ENCODE measurements at places on chromosomes 7 and 10.

DNA sequence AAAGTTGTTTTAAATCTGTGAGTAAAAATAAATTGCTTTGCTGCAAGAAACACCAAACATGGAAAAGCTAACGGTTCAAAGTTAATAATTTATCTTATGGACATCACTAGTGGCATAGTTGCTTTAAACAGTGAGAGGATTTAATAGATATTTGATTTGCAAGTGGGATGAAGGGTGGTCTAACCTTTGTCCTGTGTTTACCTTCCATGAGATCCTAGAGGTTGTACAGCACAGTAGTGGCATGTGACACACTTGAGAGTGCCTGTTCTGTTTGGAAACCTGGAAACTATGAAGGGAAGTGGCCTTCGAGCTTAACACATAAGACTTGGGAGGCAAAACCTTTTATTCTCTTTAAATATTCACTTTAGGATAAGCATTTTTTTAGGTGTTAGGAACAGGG lies 16.0 kb downstream of the EGFR start:
- DNase-seq: no peak

DNA sequence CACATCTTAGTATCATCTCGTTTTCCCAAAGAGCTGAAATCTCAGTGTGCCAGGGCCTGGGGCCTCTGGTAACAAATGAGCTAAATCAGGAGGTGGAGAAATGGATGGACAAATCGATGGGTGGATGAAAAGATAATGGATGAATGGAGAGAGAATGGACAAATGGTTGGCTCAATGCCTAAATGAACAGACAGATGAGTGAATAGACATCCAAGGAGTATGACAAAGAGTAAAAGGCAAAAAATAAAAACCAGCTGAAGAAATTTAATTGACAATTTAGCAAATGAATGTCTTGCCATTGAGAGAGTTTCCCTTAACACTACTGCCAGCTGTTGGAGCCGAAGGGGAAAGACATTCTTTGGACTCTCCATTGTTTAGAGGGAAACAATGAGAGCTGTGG lies 8.0 kb downstream of the SYCE1 start:
- DNase-seq: no peak

- no peak for DNase-seq
Measured at GRCh38 chr7:39304178-39304577, 262.0 kb upstream of the YAE1 start.

GRCh38 chr7:134752006-134752760 lies 27.3 kb upstream of the CALD1 start:
- DNase-seq: peak; percentile 39

GRCh38 chr10:33095867-33096815 lies 138.1 kb upstream of the ITGB1 start:
- peak; percentile 27 for DNase-seq

- DNase-seq: no peak
Measured at GRCh38 chr7:157059534-157059933, 49.1 kb upstream of the MNX1 start.

GRCh38 chr7:81623251-81623855 lies 146.5 kb downstream of the HGF start:
- no peak for DNase-seq

GRCh38 chr10:46520941-46521340 lies 35.5 kb downstream of the GPRIN2 start:
- DNase-seq: peak; percentile 44

- no peak for DNase-seq
Measured at GRCh38 chr10:69685426-69685801, 55.4 kb downstream of the FAM241B start.

GRCh38 chr10:110263164-110263563 lies 41.6 kb downstream of the SMNDC1 start:
- DNase-seq: no peak

- no peak for DNase-seq
Measured at GRCh38 chr10:62384447-62385081, 10.4 kb downstream of the ZNF365 start.

DNA sequence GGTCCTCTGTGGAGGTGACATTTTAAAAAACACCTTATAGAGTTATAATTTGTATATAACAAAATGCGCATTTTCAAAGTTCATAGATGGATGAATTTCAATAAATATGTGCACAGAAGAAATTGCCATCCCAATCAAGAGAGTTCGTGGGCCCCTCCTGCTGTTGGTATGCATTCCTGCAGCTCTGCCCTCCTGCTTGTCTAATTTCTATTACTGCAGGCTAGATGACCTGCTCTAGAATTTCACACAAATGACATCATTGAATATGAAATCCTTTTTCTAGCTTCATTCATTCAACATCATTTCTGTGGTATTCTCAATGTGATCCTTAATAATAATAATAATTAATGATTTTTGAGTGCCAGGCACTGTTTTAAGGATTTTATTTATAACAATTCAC lies 348.2 kb downstream of the SDK1 start:
- DNase-seq: no peak

DNA sequence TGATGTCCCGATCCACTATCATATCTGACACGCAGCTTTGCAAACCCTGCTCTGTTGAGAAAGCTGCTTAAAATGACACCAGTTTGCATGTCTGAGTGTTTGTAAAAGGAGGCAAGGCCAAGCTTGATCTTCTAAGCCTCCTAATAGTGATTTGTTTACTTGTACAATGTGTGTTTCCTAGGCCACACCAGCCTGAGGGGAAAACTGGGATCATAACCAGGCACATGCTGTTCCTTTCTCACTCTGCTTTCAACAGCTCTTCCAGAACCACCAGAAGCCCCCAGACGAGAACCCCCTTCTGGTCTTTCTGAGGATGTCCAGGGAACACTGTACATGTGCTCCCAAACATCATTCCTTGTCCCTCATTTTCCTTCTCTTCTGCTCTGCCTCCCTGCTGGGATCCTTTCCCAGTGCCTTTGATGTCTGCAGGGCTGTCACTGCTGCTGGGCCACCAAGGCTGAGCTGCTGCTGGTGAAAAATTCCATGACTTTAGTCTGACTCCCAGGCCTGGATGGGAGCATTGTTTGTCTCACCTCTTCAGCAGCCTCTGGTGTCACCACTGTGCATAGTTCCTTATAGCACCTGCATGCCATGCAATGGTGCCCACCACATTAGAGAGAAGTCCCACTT lies 4.0 kb upstream of the LGI1 start:
- DNase-seq: no peak
